Fibroblast of lung (primary cell): ENCODE measurements at places on chromosomes 2 and 18. TPM values are rescaled to one million over a fixed set of nuclear protein-coding genes. Genes with fewer than 3 reads are reported as not detected.

The CAPN13 gene
- not detected in 2 replicates for polyA plus RNA-seq

GRCh38 chr2:189104934-189105333 lies 74.6 kb downstream of the COL5A2 start:
- no peaks in the 10 kb centered on the region for H3K4me1 ChIP-seq
- H3K27me3 ChIP-seq = no peaks in the 10 kb centered on the region
- no peak overlapping the region for H3K4me3 ChIP-seq
- no peaks in the 10 kb centered on the region for H3K36me3 ChIP-seq

- DNase-seq = no peak
- no peaks in the 10 kb centered on the region for H3K4me1 ChIP-seq
- H3K27me3 ChIP-seq = no peaks in the 10 kb centered on the region
- H3K27ac ChIP-seq = no peak overlapping the region
- H3K36me3 ChIP-seq = peaks cover 5% of the 10 kb centered on the region
Measured at GRCh38 chr2:101901241-101901640, 90.5 kb upstream of the IL1R2 start.

- no peaks in the 10 kb centered on the region for H3K27me3 ChIP-seq
- H3K4me1 ChIP-seq = no peaks in the 10 kb centered on the region
- no peak for DNase-seq
Measured at GRCh38 chr18:23158058-23158457, 22.8 kb downstream of the CABLES1 start.

DNA sequence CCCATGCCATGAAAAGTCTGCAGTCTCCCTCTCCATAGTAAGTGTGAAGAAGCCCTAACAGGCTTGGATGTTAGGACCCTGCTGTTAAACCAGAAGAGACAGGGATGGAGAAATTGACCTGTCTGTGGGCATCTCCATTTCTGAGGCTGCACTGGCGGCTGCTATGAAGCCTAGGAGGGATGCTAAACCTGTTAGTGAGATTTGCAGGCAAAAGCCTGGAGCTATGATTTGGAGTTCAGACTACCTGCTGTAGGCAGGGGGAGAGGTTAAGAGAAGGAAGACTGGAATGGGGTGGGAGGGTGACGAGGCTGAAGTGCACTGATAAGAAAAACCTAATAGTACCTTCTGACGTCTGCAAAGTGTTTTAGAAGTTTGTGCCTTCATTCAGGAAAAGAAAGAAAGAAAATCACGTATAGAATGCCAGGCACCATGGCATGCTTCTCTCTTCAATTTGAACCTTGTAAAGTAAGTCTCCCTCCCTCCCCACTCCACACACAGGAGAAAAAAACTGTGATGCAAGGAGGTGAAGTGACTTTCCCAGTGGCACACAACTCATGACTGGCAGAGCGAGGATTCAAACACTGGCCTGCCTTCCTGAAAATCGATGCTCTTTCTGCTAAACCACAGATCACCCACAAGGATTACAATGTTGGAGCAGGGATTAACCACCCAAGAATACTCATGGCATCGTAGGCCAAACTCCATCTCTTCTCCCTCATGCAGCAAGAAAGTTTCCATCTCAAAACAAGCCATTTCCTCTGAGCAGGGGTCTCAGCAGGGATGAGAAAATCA lies 98.5 kb upstream of the PKDCC start:
- no peak overlapping the region for H3K4me3 ChIP-seq
- no peak overlapping the region for H3K27ac ChIP-seq
- H3K27me3 ChIP-seq = peaks cover 22% of the 10 kb centered on the region
- no peaks in the 10 kb centered on the region for H3K36me3 ChIP-seq
- no peak for DNase-seq

The GRB14 gene
- polyA plus RNA-seq = 0.16 and 0.34 TPM in 2 replicates

- no peak for DNase-seq
- no peaks in the 10 kb centered on the region for H3K27me3 ChIP-seq
- H3K4me3 ChIP-seq = no peak overlapping the region
- H3K27ac ChIP-seq = no peak overlapping the region
- H3K36me3 ChIP-seq = no peaks in the 10 kb centered on the region
Measured at GRCh38 chr2:2007551-2008501, 263.5 kb upstream of the PXDN start.

The FSHR gene
- polyA plus RNA-seq = not detected in 2 replicates

DNA sequence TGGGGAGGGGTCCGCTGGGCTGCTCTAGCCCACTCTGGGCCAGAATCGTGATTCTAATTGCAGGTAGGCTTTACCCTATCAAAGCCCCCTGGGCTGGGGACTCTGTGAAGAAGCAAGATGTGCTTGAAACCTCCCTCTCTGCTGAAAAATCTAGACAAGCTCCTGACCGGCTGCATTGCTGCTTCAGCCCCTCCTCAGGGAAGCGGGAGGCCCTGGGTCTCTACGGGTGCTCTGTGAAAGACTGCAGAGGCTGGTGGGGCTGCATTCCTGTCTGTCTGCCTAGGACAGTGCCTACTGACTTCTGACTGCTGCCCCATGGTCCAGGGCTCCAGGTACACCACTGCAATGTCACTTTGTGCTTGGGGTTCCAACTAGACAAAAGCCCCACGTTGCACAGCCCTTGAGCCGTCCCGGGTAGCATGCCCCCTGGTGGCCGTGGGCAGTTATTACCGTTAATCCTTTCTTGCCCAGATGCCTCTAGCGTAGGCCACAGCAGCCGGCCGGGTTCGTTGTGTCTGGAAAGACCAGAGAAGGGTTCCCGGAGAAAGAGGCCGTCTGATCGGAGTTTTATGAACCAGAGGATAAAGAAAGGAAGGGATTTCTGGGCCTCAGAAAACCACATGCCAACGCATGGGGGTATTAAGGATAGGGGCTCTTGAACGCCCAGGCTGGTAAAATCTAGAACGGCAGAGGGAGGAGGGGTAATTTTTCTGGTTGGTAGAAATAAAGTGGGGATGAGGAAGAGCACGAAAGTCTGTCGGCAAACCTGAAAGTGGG lies 15.9 kb upstream of the C1QL2 start:
- H3K4me1 ChIP-seq = no peaks in the 10 kb centered on the region
- DNase-seq = peak; percentile 15
- no peak overlapping the region for H3K27ac ChIP-seq
- no peaks in the 10 kb centered on the region for H3K27me3 ChIP-seq
- H3K4me3 ChIP-seq = no peak overlapping the region
- H3K36me3 ChIP-seq = no peaks in the 10 kb centered on the region

The PLEKHH2 gene
- polyA plus RNA-seq = 4.3 and 6.9 TPM in 2 replicates

GRCh38 chr2:60811491-60812375 lies 55.7 kb downstream of the PAPOLG start:
- no peaks in the 10 kb centered on the region for H3K4me1 ChIP-seq
- no peak overlapping the region for H3K4me3 ChIP-seq
- DNase-seq = no peak
- H3K27me3 ChIP-seq = peaks cover 7% of the 10 kb centered on the region
- H3K27ac ChIP-seq = no peak overlapping the region

DNA sequence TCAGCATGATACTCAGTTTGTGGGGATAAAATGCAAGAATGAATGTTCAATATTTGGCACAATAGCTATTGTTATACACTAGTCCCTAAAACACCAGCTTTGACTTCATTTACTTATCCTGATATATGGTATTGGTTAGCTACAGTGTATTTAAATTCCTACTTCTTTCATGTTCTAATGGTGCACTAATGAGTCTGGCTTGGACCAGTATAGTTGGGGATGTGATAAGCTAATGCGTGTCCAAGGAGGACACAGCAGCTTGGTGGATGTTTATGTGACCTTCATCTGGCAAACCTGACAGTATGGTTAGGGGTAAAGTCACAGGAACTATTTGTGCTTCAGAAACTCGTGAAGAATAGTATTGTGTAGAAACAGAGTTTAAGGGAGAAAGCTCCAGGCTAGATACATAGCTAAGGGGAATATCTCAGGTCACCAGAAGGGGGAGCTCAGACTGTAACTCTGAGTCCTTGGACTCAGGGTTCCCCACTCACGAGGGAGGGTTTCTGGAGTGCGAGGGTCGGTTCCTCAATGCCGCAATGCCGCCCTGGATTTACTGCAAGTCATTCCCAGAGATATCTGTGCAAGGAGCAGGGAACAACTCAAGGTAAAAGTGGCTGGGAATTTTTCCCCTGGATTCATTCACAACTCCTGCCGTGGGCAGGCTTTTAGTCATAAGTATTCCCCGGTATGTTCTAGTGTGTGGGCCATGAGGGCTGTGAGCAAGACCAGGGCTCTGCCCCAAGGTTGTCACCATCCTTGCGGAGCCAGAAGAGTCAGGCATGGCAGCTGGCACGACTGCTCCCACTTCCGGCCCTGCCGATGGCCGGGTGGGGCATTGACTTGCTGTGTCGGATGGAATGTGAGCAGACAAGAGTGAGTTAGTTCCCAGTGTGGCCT lies 14.5 kb downstream of the IL1R2 start:
- no peak overlapping the region for H3K27ac ChIP-seq
- peak; percentile 73 for DNase-seq
- peaks cover 2% of the 10 kb centered on the region for H3K27me3 ChIP-seq

The CRYGD gene
- not detected in 2 replicates for polyA plus RNA-seq

DNA sequence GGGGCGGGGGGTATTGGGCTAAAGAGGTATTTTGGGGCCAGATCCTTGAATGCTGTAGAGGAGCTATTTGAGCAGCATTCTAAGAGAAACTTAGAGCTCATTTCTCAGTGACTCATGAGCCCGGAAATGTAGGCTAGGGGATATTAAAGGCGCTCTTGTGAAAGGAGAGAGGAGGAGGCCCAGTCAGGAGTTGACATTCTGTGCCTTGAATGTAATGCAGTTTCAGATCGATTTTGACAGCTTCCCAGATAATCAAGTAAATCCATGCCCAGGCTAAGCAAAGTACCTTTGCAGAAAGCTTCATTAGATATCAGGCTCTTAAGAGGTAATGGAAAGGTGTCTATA lies 1.5 kb downstream of the CAB39 start:
- H3K27me3 ChIP-seq = no peaks in the 10 kb centered on the region
- DNase-seq = peak; percentile 84
- H3K36me3 ChIP-seq = peaks cover 2% of the 10 kb centered on the region
- peak overlapping the region; percentile 95 for H3K27ac ChIP-seq
- H3K4me1 ChIP-seq = peaks cover 7% of the 10 kb centered on the region

- no peak for DNase-seq
- no peaks in the 10 kb centered on the region for H3K27me3 ChIP-seq
- no peak overlapping the region for H3K4me3 ChIP-seq
- no peak overlapping the region for H3K27ac ChIP-seq
- H3K36me3 ChIP-seq = no peaks in the 10 kb centered on the region
- no peaks in the 10 kb centered on the region for H3K4me1 ChIP-seq
Measured at GRCh38 chr18:57390044-57390443, 37.7 kb downstream of the ST8SIA3 start.

DNA sequence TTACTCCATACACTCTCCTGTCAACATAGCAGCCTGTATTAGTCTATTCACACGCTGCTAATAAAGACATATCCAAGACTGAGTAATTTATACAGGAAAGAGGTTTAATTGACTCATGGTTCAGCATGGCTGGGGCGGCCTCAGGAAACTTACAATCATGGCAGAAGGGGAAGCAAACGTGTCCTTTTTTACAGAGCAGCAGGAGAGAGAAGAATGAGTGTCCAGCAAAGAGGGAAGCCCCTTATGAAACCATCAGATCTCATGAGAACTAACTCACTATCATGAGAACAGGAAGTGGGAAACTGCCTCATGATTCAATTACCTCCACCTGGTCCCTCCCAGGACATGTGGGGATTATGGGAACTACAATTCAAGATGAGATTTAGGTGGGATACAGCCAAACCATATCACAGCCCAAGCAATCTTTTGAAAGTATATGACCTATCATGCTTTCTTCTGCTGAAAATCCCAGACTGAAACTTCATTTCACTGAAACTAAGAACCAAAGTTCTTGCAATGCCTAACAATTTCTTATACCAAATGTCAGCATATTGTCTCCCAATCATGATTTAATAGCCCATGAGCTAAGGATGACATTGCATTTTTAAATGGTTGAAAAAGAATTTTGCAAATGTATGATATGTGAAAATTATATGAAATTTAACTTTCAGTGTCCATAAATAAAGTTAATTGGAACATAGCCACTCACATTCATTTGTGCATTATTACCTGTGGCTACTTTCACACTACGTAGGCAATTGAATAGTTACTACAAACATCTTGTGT lies 686.8 kb upstream of the ZEB2 start:
- H3K4me3 ChIP-seq = no peak overlapping the region
- H3K36me3 ChIP-seq = no peaks in the 10 kb centered on the region
- H3K27ac ChIP-seq = no peak overlapping the region
- H3K4me1 ChIP-seq = no peaks in the 10 kb centered on the region
- DNase-seq = no peak

GRCh38 chr2:99780276-99780675 lies 290.5 kb upstream of the REV1 start:
- no peaks in the 10 kb centered on the region for H3K27me3 ChIP-seq
- no peak overlapping the region for H3K4me3 ChIP-seq
- no peak for DNase-seq
- H3K27ac ChIP-seq = no peak overlapping the region
- no peaks in the 10 kb centered on the region for H3K4me1 ChIP-seq
